Stimulated activated CD4-positive, alpha-beta T cell treated with anti-CD3 and anti-CD28 coated beads, Interleukin-1b, Interleukin-23, amount 100 ng/mL, for 1 hour (primary cell): ENCODE measurements at places on chromosomes 11 and 22.
A peak's percentile ranks its signal among the peaks of the same experiment; 100 is the strongest.

DNA sequence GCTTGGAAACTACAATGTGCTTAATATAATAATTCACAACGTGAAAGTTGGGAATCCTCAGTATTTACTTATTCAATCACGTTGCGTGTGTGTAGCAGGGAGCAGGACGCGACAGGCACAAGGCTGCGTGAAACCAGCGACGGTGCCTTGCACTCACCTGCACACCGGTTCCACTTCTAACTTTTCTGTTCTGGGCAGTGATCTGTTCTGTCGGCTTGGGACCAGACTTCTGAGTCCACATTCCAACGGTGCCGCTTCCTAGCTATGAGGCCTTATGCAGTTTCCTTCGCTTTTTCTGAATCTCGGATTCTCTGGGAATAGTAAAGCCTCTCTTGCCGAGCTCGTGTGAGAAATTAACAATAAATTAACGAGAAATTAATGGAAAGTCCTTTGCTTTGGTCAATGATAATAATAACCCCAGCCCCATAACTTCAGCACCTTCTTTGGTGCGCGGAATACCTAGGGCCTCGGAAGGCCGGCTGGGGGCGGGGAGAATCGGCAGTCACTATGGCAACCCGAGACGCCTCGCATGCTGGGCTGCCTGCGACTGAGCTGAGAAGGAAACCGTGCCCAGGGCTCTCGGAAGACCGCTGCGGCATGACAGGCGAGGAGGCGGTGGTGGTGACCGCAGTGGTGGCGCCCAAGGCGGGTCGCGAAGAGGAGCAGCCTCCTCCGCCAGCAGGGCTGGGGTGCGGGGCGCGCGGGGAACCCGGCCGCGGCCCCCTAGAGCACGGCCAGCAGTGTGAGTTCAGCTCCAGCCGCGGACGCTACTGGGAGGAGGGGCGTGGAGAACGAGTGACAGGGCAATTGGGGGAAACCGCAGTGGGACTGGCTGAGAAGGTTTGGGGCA, at the start of gene C11orf97:
Gene C11orf97, plus strand, starts transcription at position 530 of the 850 bp plus-strand sequence. Its CDS starts 68 bp downstream, at position 598.
- DNase-seq, result no peak

DNA sequence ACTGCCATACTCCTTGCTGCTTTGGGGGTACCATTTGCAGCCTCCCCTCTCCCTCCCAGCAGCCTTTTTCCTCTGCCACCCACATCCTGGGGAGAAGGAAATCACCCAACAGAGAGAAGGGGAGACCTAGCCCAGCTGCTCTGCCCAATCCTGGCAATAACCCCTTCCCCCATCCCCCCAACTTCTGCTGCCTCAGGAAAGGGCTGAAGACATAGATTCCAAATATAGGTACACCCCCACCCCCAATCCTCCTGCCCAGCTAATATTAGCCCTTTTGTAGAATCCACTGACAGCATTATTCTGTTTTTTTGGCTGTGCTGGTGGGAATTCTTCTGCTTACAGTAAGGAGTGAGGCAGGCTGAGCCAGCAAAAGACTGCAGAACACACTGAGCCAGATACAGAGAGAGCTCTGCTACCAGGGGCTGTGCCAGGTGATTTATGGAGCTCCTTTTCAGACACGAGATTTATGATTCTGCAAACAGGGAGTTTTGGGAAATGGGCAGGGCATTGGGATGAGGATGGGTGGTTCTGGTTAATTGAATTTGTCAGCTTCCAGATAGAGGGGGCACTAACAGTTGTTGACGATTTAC, 164.0 kb downstream of the TENM4 start:
- no peak for DNase-seq

DNA sequence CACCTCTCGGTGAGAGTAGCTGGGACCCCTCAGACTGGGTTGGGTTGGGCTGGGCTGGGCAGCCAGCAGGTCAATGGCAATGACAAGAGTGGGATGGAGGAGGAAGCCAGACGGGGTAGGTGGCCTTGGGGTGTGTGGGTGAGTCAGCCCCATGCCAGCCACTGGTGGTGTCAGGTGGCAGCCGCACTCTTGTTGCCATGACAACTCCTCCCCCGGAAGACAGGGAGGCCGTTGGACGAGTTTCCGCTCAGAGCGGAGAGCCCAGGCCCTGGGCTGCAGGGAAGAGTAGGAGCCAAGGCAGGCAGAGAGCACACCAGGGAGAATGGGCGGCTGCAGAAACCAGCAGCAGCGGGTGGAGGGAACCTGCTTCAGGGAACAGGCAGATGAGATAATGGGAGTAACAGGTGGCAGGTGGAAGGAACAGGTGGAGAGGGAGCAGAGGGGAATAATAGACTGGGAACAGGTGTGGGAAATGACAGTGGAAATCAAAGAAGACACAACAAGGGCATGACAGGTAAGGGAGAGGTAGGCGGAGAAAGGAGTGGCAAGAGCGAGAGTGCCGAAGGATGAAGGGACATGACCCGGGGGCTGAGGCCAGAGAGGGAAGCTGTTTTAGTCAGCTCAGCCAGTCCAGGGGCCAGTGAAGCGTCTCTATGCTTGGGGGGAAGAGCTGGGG, 8.7 kb downstream of the SPTBN2 start:
- no peak for DNase-seq

DNA sequence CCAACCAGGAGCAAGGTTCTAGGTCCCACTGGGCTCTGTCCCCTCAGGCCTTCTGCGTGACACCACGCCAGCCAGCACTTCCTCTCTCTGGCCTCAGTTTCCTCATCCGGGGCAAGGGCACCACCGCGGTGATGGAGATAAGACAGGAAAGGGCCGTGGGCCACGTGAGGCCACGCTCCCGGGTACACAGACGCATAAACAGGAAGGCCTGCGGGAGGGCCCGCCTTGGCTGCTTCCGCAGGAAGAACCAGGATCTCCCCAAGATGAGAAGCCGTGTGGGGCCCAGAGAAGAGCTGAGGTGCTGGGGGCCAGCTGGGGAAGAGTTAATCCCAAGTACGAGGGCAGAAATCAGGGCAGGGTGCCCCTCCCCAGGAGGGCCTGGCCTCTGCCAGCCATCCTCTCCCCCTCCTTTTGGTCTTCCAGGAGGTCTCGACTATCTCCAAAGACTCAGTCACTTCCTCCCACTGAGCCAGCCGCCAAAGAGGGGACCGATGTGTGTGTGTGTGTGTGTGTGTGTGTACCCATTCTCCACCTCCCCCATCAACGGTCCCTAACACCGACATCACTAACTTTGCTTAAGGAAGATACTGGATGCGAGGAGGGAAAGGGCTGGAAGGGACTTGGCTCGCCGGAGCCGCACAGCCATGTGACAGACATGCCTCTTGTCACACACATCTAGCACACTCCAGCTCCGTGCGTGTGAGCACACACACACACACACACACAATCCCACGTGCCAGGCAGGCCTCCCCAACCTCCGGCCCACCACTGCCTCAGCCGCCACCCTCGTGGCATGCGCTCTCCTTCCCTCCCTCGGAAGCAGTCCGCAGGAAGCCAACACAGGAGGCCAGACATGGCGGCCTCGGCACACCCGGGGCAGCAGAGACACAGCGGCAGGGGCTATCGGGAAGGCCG, 1.4 kb downstream of the MFNG start:
- peak; percentile 46 for DNase-seq

DNA sequence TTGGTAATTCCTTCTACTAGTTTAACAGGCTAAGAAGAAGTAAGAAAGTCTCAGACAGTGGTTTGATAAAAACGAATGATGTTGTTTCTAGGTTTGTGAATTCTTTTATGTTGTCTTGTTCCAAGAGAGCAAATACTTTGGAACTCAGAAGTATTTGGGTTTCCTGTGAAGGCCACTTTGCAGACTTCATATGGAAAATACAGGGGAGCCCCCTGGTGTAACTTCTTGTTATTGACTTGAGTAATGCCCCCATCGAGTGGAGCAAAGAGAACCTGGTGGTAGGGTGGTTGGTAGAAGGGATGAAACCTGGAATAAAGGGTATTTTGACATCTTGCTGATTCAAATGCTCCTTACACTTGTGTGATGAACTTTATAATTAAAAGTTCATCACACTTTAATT, 40.0 kb upstream of the PTH start:
- no peak for DNase-seq

DNA sequence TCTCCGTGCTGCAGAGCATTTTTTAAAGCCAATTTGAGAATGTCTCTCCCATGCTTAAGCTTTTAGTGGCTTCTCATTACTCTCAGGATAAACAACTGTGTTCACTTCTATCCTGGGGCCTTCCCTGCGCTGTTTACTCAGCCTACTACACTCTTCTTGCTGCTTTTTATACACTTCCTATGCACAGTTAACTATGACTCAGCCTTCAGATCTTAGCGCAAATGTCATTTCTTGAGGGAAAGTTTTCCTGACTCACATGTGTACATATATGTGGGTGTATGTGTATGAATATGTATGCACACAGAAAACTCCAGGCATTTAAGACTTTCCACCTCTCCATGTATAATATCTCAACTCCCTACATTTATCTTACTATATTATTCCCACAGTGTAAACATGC, 9.8 kb downstream of the THAP12 start:
- no peak for DNase-seq

- DNase-seq, result no peak
Measured at GRCh38 chr22:19874307-19875060, 19.8 kb upstream of the GNB1L start.

GRCh38 chr11:93858121-93858775, 7.8 kb upstream of the VSTM5 start:
- no peak for DNase-seq

- no peak for DNase-seq
Measured at GRCh38 chr11:106156290-106156937, 79.0 kb downstream of the AASDHPPT start.

DNA sequence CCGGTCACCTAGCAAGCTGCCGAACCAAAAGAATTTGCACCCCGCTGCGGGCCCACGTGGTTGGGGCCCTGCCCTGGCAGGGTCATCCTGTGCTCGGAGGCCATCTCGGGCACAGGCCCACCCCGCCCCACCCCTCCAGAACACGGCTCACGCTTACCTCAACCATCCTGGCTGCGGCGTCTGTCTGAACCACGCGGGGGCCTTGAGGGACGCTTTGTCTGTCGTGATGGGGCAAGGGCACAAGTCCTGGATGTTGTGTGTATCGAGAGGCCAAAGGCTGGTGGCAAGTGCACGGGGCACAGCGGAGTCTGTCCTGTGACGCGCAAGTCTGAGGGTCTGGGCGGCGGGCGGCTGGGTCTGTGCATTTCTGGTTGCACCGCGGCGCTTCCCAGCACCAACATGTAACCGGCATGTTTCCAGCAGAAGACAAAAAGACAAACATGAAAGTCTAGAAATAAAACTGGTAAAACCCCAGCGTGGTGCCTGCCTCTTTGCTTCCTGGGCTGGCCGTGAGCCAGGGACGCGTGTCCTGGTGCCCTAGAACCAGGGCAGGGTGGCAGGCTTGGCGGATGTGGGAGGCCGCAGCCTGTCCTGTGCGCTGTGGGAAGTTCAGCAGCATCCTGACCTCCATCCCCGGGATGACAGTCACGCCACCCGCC, 13.2 kb downstream of the CCND1 start:
- no peak for DNase-seq

GRCh38 chr22:33896575-33897447, 23.5 kb downstream of the LARGE1 start:
- DNase-seq, result no peak

- no peak for DNase-seq
Measured at GRCh38 chr11:14500181-14500651, 605 bp upstream of the COPB1 start.

- no peak for DNase-seq
Measured at GRCh38 chr11:94449437-94449836, 44.2 kb downstream of the MRE11 start.

DNA sequence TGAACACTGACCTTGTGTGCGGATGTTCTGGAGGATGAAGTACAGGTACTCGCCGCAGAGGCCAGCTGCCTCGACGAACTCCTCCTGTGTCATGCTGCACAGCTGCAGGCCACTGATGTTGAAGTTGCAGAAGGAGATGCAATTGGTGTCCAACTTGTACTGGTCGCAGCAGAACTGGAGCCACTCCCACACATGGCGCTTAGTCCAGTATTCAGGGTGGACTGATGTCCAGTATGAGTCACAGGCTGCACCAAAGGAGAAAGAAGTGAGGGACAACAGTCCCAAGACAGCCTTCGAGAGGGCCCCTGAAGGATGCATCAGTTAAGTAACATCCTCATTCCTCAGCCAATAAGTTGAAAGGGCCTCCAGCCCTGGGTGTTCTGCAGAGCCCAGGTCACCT, 20.1 kb downstream of the ELF5 start:
- no peak for DNase-seq

GRCh38 chr11:202490-202889, 4.7 kb downstream of the BET1L start:
- DNase-seq, result no peak

- no peak for DNase-seq
Measured at GRCh38 chr11:127890030-127890615, 697.2 kb downstream of the ETS1 start.

DNA sequence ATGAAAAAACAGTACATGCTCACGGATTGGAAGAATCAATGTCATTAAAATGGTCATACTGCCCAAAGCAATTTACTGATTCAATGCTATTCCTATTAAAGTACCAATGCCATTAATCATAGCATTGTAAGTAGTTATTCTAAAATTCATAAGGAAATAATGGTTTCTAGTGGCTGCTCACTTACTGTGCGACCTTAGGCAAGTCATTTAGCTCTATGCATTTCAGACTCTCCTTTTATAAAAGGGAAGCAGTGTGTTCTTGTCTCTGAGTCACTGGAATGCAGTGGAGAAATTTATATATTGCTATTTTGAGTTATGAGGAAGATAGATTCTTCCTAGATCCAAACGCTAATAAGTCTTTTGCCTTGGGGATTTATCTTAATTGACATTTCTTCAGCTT, 174.8 kb downstream of the KCNA4 start:
- DNase-seq, result no peak

- DNase-seq, result no peak
Measured at GRCh38 chr11:75497788-75498409, 27.8 kb downstream of the GDPD5 start.

GRCh38 chr11:44797886-44798606, 71.3 kb downstream of the TSPAN18 start:
- no peak for DNase-seq

DNA sequence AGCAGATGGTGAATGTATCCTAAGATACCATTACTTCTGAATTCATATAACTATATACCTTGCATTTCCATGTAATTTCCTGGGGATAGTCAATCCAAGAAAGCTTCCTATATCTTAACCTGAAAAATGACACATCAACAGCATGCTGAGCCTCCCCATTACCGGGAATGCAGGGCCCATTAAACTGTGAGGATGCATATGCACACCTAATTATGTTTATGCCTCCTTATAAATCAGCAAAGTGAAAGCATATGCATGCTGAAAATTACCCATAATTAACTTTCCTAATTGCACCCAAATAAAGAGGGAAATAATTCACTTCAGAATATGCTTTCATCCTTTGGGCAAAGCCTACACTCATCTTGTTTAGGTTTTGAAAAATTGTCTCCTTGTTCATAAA, 663.0 kb downstream of the KCNA4 start:
- no peak for DNase-seq

DNA sequence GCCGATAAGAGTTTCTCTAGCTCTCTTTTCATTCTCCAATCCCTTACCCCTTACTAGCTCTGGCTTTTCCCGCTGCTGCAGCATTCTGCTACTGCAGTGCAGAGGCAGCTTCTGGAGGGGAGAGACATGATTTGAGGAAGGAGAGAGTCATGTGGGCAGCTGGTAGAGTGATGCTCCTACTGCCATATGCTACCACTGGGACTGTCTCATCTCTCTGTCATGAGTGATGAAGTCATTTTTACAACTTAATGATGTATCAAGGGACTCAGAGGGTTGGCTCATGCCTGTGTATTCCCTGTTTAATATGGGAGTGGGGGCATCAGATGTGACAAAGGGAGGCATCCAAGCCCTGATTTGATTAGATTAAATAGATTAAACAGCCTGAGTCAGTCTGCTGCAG, 11.3 kb downstream of the SLC17A6 start:
- no peak for DNase-seq
